ENCODE measurements at places on chromosomes 6 and 20. TPM values are rescaled to one million over a fixed set of nuclear protein-coding genes. Genes with fewer than 3 reads are reported as not detected.

NKAIN4 gene
- total RNA-seq: not detected

- DNase-seq: no peak
Measured at GRCh38 chr6:139557547-139557946, 183.1 kb upstream of the CITED2 start.

GRCh38 chr6:142321451-142321850 is 19.6 kb downstream of the ADGRG6 start:
- DNase-seq: no peak

DNA sequence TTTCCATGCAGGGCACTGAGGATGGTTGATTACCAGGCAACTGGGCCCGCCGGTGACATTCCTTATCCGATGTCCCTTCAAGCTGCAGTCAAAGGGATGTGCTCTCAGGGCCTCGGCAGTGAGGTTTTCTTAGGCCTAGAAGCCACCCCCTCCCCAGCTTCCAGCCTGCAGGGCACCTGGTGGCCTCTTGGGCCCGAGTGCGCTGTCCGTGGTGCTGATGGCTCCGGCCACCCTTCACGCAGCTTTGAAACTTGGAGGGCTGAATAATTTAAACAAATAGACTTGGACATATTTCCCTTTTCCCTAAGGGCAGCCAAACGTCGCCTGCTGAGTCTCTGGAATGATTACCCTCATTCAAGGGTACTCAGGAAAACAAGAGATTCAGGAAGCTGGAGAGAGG is 8.9 kb upstream of the MLN start:
- peak; percentile 52 for DNase-seq

DNA sequence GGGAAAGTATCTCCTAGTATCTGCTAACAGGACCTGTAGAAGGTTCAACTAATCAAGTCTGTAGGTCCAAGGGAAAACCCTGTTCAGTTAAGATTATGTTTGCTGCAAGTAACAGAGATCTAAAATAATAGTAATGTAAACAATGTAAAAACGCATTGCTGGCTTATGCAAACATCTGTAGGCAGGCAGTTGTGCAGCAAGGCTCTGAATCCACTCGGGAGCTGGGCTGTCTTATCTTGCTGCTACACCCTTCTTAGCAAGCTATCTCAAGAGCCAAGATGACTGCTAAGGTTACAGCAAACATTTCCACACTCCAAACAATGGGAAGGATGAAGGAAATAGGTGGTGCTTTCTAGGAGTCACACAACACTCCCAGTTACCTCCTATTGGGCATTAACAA is 397.3 kb upstream of the NRSN1 start:
- DNase-seq: no peak

- DNase-seq: peak; percentile 35
Measured at GRCh38 chr6:109626311-109626710, 64.7 kb downstream of the AK9 start.

GRCh38 chr6:69631552-69632346 is 165.1 kb downstream of the LMBRD1 start:
- no peak for DNase-seq

DNA sequence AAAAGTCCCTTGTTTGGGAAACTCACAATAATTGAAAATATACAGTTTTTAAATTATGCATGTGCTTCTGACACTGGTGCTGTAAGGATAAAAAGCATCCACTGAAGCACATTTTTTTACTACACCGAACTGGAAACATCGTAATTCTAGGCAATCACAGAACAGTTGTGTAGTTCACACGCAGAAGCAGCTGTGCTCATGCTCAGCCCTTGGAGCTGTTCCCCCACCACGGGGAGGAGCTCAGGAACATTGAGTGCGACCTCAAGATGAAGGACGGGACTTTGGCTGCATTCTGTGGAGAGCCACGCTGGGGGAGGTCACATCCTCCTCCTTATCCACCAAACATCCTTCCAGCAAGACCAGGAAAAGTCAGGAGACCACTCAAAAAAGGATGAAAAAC is 466.3 kb upstream of the CDH4 start:
- DNase-seq: no peak

ADGRF1 gene
- 112 TPM for total RNA-seq

ADGB gene
- total RNA-seq: not detected

TMEM200A gene
- not detected for total RNA-seq

All from PC-9 (cell line).